NCI-H2081 treated with DMSO at 0.1 percent for 48 hours (cell line): ENCODE measurements at places on chromosomes 1 and 21.

GRCh38 chr1:53341521-53341895 lies 13.6 kb upstream of the LRP8 start:
- no peak for DNase-seq

DNA sequence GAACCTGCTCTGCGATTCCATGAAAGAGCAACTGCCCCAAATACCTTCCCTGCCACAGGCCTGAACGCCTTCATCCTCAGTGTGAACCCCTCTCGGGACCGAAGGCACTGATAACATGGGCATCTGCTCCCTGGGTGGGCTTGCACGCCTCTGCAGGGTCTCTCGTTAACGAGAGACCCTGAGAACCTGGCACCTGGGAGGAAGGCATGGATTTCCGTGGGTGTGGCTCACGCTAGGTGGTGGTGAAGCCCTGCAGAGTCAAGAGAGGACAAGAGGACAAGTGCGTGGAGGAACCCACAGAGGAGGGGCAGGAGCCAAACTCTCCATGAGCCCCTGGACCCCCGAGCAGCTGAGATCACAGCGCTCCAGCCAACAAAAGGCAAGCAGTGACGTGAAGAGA lies 26.8 kb upstream of the COL6A2 start:
- DNase-seq = no peak

DNA sequence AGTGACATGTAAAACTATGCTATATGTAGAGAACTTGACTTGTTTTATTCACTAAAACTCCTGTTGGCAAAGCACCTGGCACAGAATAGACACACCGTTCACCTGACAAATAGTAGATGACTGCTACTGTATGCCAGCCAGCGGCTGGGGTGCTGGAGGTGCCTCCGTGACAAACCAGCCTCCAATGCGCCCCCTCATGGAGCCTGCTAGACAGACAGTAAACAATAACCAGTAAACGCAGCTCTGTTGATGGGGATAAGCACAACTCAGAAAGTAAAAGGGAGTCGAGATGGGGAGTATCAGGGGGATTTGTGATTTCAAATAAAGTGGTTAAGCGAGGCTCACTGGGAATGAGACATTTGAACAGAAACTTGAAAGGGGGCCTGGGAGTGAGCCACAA lies 107.2 kb downstream of the PRDM2 start:
- DNase-seq = no peak

DNA sequence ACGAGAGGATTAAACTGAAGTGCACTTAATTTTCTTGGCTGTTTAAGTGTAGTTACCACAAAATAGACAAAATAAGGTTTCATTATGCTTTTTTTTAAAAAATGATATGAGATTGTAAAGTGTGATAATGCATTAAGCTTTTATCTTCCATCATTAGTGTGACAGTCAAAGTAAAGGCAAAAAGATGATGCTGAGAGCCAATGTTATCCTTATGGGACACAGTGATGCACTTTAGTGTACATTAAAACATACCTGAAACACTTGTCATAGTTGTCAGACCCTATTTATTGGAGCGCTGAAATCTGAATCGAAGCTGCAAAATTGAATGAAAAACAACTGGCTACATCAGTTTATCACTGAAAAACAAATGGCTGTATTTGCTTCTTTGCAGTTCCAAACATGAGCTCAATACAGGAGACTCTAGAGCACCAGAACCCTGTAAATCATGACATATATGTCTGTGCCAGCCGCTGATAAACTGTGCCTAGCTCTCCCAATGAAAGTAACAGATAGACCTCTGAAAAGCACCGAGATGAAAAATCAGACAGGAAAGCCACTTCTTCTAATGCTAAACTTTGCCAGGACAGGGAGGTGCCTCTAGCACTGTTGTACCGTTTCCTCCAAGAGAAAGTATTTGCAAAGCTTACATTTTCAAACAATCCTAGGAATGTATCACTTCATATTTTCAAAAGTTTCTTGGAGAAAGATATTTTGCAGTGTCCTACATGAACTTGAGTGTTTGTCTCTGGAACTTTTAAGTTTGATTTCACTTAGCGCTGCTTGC lies 120.7 kb upstream of the TMPRSS15 start:
- no peak for DNase-seq

- no peak for DNase-seq
Observed at GRCh38 chr1:215556996-215557395, 10.1 kb upstream of the KCTD3 start.

GRCh38 chr1:160781914-160782689 lies 13.9 kb upstream of the LY9 start:
- DNase-seq = no peak

DNA sequence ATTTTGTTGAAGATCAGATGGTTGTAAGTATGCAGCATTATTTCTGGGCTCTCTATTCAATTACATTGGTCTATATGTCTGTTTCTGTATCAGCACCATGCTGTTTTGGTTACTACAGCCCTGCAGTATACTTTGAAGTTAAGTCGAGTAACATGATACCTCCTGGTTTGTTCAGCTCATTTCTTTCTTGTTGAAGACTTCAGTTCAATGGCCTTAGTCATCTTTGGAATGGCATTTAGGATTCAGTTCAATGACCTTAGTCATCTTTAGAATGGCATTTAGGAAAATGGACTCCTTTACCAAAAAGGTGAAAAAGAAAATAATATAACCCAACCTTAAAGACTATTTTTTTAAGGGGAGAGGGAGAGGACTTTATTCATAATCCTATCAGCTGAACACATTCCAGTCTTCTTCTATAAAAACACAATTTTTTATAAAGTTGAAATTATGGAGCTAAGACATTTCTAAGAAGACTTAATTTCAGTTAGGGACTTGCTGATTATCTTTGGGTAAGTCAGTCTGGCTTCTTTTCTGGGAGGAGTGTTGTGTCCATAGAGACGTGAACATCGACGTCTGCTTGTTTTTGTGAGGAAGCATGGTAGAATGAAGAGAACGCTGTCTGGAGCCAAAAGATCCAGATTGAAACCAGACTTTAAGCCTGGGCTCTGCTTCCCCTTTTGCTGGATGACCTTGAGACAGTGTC lies 48.3 kb downstream of the DDR2 start:
- DNase-seq = no peak

GRCh38 chr1:76103034-76103433 lies 28.5 kb downstream of the ST6GALNAC3 start:
- no peak for DNase-seq

DNA sequence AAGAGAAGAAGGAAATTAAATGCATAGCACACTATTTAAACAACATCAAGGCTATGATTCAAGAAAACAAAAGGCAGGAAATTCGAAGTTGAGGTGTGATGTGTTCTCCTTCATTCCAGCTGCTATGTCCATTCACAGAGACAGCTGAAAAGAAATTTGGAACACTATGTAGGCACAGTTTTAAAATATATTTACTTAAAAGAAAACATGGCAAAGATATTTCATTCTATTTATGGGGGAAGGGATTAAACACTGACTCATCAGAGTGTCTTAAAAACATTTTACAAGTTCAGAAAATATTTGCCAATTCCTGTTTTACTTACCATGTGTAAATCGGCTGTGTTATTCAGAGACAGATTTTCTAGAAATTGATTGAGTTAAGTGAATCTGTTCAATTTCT lies 39.4 kb upstream of the NGF start:
- no peak for DNase-seq

DNA sequence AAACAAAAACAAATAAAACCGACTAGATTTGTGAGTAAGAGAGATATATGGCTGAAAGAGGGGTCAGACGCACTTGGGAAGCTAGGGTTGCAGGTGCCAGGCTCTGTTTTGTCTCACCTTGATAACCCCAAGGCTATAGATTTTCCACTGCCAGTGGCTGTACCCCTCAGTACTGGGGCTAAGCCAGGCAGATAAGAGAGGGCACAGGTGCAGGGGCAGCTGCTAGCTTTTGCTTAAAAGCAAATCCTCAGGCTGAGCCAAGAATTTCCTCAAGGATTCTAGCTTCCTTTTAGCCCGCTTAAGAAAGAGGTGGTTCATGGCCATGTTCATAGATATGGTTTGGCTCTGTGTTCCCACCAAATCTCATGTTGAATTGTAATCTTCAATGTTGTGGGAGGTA lies 57.9 kb downstream of the OVGP1 start:
- DNase-seq = no peak

DNA sequence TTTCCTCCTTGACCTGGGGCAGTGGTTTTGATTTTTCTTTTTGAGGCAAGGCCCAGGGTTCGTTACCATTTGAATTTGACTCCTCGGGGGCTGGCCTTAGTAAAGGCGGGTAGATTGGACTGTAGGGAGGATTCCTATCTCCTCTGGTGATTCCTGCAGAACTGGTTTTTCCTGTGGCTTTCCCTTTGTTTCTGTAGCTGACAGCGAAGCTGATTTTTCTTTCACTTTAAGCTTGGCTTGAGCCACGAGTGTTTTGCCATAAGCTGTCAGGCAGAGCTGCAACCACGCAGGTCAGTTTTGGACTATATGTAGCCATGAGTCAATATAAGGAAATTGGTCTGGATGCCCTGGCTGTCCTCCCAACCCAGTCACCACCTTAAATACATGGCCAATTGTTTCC lies 28.7 kb upstream of the KCNJ15 start:
- DNase-seq = no peak

GRCh38 chr1:208593306-208594006 lies 349.3 kb upstream of the PLXNA2 start:
- no peak for DNase-seq

DNA sequence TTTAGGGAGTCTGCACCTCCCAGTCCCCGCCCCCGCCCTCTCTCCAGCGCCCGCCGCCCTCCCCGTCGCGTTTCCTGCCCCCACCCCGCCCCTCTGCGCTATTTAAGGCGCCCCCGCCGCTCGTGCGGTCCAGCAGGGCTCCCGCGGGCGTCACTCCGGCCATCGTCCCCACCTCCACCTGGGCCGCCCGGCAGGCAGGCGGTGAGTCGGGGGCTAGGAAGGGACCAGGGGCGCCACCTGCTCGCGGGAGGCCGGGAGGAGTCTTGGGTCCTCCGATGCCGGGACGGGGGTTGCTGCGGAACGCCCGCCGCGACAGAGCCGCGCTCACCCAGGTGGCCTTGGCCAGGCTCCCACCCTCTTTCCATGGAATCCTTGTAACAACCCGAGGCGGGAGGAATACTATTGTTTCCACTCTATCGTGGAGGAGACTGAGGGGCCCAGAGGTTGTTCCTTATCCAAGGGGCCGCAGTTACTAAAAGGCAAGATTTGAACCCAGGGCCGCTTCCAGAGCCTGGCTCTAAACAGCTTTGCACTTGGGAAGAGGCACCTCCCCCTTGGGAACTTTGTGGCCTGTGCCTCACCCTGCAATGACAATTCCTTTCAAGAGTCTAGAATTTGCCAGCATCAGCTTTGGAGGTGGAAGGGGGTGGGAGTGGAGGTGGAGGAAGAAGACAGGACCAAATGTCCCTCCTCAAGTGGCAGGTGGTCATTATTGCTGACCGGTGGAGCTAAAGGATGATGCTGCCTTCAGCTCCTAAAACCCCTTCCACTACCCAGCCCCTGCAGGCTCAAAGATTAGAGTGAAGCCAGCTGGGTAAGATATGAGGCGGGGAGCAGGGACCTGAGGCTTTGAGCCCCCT lies at the start of gene GJA4:
TSS of gene GJA4 (plus strand) at position 132 of the 860 bp plus-strand sequence. CDS start 1,215 bp downstream, outside the sequence.
- no peak for DNase-seq

DNA sequence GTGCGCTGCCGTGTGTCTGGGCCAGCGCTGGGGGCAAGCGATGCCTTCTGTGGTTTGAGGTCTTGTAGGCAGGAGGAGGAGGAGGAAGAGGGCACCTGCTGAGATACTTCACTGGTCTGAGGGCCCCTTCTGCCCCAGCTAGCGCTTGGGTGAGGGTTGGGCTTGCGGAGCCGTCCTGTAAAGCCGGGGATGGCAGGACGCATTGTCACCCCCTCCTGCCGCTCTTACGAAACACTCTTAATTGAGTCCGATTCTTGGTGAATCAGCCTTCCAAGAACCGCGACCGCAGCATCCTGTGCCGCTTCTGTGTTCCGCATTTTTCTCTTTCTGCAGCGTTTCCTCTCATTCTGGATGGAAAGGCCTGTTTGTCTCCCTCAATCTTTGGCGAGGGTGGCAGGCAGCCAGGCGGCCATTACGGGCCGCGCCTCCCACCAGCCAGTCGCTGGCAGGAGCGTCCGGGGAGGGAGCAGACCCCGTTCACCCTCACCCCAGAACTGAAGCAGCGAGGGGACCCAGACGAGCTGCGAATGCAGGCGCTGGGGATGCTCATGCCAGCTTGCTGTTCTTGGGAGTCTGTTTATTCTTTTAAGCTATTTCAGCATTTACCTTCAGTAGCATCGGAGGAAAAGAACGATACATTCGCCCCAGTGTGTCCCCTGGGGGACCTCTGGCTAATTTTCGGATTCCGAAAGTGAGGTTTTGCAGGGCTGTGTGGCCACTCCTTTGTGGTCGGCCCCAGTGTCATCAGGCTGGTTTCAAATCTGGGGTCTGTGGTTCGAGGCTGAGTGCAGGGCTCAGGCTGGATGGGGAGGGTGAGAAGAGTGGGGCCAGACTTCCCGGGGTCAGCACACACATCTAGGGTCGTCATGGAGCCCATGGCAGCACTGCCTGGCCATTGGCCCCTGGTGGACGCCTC lies 62.7 kb downstream of the SKI start:
- DNase-seq = no peak

- no peak for DNase-seq
Observed at GRCh38 chr1:208332036-208332773, 88.0 kb upstream of the PLXNA2 start.

DNA sequence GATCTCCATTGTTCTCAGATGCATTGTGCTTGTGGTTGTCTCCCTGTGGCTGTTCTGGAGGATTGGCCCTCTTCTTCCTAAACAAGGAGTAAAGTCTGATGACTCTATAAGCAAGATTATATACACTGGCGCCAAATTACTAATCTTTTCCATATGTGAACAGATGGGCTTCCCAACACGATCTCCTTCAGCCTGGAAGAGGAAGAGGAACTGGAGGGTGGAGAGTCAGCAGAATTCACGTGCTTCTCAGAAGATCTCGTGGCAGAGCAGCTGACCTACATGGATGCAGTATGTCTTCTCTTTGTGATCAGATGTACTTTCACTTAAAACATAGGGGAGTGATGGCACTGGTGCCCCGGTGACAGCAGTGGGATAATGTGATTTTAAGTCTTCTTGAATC lies 78.7 kb downstream of the RGL1 start:
- no peak for DNase-seq

DNA sequence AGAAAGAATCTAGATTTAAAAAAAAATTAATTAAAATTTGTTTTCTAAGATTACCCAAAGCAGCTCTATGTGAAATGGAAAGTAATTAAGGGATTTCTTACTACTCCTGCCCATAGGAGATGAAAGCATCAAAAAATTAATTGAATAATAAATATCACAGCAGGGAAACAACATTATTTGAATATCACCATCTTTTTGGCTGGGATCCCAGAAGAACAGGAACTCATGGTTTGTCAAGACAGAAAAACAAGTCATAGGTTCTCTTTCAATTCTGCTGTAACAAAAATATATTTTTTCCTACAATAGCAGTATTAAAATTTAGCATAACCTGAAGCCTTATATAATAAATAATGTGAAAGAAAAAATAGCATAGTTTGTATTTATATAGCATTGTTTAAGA lies 1713.4 kb downstream of the NCAM2 start:
- DNase-seq = no peak

GRCh38 chr1:230919207-230919606 lies 50.9 kb upstream of the C1orf198 start:
- DNase-seq = no peak

DNA sequence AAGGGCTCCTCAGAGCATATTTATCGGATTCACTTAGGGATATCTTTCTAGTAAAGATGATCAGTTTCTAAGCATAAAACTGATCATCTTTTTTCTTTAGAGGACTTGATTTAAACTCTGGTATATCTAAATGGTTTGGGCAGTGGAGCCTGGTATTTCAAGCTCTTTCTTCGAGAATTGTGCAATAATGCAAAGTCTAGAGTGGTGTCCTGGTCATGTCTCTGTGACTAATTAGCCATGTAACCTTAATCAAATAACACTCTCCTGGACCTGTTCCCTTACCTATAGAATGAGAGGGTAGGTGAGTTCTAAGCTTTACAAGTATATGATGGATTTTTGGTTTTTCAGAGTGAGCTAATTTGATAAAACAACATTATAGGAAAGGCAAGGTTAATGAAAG lies 225.2 kb downstream of the RPS6KC1 start:
- DNase-seq = no peak
